ENCODE measurements at places on chromosomes 5 and 9.

DNA sequence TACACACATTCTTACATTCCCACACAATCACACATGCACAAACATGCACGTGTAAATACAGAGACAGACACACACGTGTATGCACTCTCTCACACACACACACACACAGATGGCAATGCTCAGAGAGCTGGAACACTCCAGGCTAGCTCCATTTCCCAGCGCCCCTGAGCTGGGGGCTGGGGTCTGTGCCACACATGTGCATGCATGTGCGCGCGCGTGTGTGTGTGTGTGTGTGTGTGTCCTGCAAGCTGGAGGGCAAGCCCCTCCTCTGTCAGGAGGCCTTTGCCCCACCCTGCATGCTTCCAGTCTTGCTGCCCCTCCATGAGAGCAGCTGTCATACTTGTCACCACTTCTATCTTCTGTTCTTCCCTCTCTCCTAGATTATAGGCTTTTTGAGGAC is 16.6 kb upstream of the S1PR3 start:
- no peak for DNase-seq

DNA sequence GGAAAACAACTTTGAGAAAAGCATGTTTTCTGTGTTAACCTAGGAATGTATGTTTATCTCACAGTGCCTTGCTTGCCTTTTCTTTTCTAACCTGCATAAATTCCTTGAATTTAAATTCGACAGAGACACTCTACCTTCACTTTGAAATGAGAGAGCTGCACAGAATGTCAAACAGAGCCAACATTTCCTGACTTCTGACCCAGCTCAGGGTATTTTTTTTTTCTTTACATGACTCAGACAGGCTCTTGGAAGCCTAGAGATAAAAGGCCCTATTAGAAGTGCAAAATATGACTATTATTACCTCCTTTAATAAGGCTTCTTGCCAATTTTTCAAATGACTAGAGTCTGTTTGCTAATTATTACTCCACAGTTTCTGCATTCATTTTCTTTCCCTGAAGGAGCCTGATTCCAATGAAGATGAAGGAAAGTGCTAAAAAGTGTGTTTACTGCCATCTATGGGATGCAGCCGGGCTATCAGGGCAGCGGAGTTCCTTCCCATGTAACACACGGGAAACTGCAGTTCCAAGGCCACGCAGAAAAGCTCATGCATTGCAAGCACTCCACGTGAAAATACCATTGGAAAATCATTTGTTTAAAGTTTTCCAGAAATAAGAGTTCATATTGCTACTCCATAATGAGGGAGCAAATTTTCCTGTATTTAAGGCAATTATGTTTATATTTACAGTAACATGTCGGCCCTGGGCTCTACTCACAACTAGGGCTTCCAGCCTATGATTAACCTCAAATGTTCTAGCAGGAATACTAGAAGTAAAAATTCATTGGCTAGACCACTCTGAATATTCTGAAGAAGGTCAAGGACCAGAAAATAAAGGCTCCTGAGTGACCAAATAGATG is 485.6 kb downstream of the ZSWIM6 start:
- DNase-seq = peak; percentile 7

DNA sequence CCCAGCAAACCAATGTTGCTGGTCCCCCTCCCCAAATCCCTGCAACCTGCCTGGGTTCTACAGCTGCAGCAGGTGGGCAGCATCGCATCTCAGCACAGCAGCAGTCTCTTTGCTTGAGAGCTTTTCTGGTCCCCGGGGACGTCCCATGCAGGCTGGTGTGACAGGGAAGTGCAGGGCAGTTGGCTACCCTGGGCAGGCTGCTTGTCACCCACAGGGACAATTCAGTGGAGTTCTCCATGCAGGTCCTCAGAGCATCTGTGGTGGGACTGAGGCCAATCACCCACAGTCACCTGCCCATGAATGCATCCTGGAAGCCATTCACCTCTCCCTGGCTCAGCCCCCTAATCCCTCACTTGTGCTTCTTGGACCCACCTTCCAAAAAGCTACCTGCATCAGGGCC is 43.9 kb upstream of the SEMA4D start:
- DNase-seq = no peak

- DNase-seq = no peak
Measured at GRCh38 chr9:135565636-135566035, 4.1 kb downstream of the PAEP start.

DNA sequence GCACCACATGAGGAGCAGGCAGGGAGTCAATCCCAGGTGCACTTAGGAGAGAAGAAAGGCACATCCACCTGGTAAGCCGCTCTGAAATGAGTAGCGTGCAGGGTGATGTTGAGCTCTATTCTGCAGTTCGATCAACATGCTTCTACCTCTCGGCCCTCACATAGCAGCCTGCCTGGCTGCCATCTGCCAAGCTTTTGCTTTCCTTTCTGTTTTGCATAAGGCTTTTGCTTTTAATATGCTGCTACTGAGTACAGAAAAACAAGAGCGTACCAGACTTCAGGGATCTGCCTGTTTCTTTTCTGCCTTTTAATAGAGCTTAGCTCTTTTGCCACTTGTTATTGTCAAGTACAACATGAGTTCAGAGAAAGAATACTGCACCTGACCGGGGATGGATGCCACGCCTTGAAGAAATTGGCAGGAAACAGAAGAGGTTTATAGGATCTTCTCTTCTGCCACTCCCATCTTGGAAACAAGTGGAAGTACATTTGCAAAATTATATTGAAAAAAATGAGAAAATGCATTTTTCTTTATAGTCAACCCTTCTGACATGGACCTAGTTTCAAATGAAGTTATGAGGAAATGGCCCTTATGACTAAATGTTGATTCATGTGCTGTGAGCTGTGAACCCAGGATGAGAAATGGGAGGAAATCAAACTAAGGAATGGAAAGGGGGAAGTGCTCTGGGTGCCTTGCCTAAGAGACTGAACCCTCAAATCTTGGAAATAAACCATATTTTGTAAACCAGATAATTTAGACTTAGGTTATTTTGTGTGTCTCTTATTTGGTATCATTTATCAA is 4.0 kb upstream of the FCHO2 start:
- DNase-seq = no peak

DNA sequence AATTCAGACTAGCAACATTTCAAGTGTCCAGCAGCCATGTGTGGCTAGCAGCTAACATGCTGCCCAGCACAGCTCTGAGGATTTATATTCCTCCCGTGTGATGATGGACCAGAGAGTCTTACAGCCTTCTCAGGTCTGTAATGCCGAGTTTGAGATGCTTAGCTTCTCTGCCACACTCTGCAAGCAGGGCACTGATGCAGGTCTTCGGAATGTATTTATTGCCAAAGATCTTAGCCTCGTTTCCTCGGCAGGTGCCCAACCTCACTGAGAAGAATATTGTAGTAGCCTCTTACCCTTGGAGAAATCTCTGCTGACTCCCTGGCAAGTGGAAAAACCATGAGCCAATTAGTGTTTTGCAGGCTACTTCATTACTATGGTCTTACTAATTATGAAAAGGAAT is 3.7 kb upstream of the RAI14 start:
- no peak for DNase-seq

GRCh38 chr9:128625391-128626146 is 31.1 kb downstream of the DYNC2I2 start:
- no peak for DNase-seq

DNA sequence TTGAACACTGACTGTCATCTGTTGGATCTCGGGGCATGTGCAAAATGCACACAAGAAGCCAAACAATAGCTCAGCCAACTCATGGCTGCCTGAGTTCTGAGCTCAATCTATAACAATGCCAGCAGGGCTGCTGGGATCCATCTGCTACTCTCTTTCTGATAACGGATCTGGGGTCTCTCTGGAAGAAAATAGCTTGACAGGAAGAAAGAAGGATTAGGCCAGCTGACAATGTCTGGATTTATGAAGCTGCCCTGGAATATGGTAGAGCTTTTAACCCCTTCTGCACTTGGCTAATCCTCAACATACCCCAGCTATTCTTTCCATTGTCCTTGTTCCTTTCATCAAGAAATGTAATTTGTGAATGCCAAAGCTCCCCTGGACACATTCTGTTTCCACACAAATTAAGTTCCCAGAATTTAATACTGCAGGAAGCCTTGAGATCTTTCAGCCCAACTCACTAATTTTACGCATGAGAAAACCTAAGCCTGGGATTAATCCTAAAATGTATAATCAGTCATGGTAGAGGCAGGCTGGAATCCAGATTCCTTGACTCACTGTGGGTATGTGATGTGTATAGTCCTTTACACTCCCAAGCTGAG is 62.7 kb upstream of the PCA3 start:
- no peak for DNase-seq

DNA sequence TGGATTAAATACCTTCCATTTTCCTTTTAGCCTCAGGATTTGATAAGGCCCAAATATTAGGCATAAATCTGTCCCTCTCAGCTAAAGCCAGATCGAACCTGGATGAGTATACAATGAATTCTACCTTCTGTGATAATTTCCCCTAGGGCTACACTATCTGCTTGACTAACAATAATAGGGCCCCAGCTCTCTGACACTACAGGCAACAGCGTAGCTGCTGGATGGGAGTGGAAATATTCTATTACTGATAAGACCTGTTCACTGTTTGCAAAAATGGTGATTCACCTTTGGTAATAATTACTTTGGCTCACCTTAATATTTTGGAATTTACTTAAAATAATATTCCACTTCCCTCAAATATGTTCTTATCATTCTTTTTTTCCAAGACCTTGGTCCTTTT is 644.2 kb upstream of the SEMA6A start:
- DNase-seq = no peak

DNA sequence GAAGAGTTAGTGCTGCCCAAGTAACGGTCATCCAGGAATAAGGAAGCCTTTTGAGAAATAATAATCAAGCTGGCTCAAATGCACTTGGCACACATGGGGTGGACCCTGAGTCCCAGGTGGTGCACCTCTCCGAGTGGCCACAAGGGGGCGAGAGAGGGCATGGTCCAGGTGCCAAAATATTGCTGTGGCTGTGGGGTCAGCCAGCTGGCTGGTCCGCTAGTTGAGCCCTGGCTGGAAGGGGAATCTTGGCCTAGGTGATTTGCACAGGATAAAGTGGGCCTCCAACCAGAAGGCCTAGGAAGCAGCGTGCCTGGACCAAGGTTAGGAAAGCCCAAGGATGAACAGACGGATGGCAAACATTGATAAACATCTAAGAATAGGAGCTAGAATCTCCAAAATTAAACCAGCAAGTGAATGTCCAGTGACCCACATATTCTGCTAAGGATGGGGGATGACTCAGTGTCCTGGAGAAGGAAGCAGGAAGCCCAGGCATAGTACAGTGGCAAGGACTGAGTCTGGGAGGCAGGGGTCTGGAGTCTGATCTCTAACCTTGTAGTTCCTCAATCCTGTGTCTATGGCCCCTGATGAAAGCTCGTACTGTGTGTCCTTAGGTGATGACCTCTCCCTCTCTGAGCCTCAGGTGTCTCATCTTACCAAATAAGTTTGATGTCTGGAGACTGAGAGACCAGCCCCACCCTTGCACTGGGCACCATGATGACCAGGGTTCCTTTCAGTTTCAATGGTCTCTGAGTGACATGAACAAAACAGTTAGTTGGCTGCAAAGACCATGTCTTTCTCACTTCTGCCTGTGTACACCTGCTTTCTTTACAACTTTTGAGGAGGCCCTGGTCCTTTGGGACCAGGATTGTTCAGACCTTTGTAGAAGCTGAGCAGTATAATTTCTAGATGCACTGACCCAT is 19.2 kb upstream of the SHB start:
- DNase-seq = peak; percentile 52

GRCh38 chr9:87516222-87516925 is 18.7 kb downstream of the DAPK1 start:
- DNase-seq = no peak

- no peak for DNase-seq
Measured at GRCh38 chr5:31855134-31856040, 216.5 kb downstream of the PDZD2 start.

GRCh38 chr5:17880869-17881268 is 246.6 kb downstream of the TAF11L14 start:
- no peak for DNase-seq

GRCh38 chr5:85340790-85341189 is 956.1 kb upstream of the EDIL3 start:
- no peak for DNase-seq

GRCh38 chr5:179415291-179416060 is 70.2 kb upstream of the ADAMTS2 start:
- DNase-seq = no peak

GRCh38 chr9:26399556-26399955 is 493.0 kb downstream of the CAAP1 start:
- DNase-seq = no peak

GRCh38 chr9:20325008-20325407 is 297.3 kb downstream of the MLLT3 start:
- DNase-seq = no peak

All from NCI-H2081 (cell line).